A549 treated with CpdA at 1 μM for 4 hours (cell line): ENCODE measurements at places on chromosomes 4 and X. TPM values are rescaled to one million over a fixed set of nuclear protein-coding genes. Genes with fewer than 3 reads are reported as not detected.

ALG13 gene
- total RNA-seq = 51.5 to 73.5 TPM (median 52.8 TPM) in 5 replicates

VCX2 gene
- not detected in 5 replicates for total RNA-seq

AWAT2 gene
- not detected in 5 replicates for total RNA-seq

ETDB gene
- total RNA-seq = not detected in 5 replicates

CXCL13 gene
- not detected in 5 replicates for total RNA-seq

KIAA1210 gene
- total RNA-seq = not detected in 5 replicates

SLC10A4 gene
- 5.4 to 8.0 TPM (median 7.7 TPM) in 5 replicates for total RNA-seq

GAGE1 gene
- not detected in 5 replicates for total RNA-seq

EDA2R gene
- total RNA-seq = 11.5 to 14.6 TPM (median 13.7 TPM) in 5 replicates

HTN3 gene
- total RNA-seq = not detected in 5 replicates
